DMS53 (cell line): ENCODE measurements at places on chromosomes 7 and 10.

DNA sequence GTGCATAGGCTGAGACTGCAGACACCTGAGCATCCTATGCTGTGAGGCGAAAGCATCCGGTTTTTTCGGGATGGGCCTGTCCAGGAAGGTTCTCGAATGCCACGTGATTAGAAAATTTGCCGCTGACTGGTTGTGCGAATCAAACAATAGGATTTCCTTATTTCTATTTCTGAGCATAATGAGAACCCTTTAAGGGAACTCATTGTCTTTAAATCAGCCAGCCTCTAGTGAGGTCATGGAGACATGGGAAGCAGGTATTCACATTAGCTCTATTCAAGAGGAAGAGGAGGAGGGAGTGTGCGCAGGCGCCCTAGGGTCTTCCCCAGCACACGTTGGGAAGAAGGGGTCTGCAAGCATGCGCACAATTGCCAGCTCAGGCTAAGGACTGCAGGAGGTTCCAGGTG lies 5.6 kb downstream of the GIMAP1 start:
- DNase-seq, result no peak

DNA sequence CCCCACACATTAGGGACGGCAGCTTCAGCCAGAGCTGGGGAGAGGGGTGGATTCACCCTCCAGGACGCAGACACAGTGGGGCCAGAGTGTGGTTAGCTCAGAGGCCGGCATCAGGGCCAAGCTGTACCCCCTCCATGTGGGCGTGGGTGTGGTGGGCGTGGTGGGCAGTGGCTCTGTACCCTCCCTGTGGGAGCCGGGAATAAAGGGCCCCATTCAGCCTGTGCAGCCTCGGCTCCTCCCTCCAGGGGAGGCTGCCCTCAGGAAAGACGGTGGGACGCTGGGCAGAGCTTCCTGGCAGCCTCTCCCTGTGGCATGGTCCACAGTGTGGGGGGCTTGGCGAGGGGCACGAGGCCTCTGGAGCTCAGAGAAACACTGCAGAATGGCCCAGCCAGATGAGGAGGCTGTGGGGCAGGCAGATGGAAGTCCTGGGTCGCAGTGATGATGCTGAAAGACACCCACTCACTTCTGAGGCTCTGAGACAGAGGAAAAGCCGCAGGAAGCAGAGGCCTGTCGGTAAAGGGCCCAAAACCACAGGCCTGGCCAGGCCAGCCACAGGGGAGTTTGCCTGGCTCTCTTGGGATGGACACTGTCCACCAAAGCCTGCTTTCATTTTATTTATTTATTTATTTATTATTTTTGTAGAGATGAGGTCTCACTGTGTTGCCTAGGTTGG lies 108.0 kb downstream of the SH3PXD2A start:
- DNase-seq, result no peak

DNA sequence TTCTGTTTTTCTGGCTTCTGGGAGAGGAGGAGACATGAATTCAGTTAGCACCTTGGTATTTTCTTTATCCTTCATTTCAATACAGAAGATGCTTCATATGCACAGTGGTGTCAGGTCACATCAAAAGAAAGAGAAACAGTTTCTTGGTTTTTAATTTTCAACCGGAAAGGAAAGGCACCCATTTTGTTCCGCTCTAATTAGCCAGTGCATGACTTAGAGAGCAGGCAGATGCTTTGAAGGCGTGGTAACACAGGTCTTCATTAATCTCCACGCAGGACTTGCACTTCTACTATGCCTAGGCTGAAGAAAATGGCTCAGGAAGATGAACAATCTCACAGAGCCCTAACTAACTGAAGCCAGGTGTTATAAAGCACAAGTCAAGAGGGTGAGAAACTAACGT lies 70.4 kb upstream of the ATRNL1 start:
- no peak for DNase-seq

- DNase-seq, result no peak
Measured at GRCh38 chr10:113273181-113274163, 279.4 kb upstream of the HABP2 start.

DNA sequence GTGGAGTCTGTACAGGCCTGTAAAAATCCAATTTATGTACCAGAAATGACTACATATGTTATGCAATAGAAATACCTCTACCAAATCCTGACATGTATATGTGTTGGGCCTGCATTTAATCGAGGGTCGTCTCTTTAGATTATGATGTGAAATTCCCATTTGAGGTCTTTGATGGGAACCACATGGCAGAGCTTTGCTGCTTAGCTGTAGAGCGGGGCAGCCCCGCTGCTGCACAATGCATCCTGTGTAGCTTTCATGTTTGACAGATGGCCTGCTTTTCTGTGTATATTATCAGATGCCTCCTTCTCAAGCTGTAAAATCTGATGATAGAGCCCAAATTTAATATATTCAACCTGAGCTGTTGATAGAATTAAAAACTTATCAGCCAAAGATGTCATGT lies 65.8 kb downstream of the RAB18 start:
- no peak for DNase-seq

DNA sequence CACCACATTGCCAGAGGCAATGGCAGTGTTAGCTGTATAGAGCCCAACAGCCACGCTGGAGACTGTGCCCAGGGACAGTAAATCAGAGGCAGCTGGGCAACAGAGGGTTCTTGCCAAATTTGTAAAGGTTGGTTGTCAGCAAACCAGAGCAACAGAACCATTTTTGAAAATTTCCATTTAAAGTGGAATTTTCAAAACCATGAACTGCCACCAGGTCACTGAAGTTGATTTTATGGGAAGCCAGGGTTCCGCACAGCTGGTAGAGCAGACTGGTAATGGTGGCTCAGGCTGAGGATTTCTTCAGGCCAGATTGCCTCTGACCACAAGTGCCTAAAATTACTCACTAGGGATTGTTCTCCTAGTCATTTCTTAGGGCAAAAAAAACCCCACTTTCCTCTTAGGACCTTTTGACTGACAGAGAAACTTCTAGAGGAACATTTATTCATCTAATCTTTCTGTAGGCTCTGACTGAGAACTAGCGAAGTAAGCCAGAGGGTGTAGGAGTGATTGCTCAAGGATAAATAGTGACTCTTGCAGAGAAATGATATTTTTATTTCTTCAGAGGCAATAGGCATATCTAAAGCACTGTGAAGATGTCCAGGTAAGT lies 342.4 kb downstream of the BBS9 start:
- DNase-seq, result no peak
